ENCODE measurements at places on chromosomes 5 and 9.

GRCh38 chr9:99055384-99055783, 49.5 kb upstream of the TGFBR1 start:
- no peak for DNase-seq

DNA sequence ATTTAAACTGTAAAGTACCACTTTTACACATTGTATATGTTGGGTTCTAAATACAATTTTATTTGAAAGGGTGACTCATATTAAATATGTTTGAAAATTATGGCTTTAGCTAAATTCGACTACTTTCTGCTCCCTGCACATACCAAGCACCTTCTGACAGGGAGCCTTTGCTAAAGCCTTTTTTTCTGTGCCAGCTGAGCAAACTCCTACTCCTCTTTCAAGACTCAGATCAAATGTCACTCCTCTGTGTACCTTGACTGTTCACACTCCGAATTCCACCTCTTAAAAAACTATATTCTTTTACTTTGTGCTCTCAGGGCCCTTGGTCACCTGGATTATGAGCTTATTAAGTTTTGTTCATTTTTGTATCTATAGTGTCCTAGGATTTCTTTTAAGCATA, 6.5 kb upstream of the OXCT1 start:
- DNase-seq, result no peak

GRCh38 chr9:88530051-88530450, 4.9 kb upstream of the NXNL2 start:
- DNase-seq, result no peak

DNA sequence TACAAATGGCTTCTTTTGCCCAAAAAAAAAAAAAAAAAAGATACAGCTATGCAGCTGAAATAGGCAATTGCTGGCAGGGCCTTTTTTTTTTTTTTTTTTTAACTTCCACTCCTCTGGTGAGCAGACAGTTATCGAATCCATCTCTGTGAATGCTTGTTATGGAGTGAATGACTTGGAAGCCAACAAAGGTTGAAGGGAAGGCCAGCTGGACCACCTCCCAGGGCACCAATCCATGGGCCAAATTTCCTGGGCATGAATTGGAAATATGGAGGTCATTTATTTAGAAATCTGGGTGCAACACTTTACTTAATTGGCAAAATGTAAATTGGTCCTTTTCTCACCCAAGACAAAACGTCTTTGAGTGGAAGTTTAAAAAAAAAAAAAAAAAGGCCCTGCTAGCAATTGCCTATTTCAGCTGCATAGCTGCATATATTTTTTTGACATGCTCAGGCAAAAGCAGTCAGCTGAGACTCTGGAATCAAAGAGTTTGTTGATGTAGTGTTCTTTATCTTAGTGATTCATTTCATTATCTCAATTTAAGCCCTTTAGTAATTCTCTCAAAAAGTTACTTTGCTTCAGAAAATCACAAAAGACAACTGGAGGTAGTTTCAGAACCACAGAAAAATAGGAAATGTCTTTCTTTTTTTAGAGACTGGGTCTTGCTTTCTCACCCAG, 392.2 kb upstream of the KLF4 start:
- DNase-seq, result no peak

GRCh38 chr9:116058421-116058820, 95.2 kb upstream of the PAPPA start:
- DNase-seq, result no peak

- DNase-seq, result peak; percentile 67
Observed at GRCh38 chr5:175657593-175658271, at the start of gene HRH2. TSS of gene HRH2 (plus strand) at chr5:175658071. CDS start at chr5:175683234, 25,163 bp downstream.

DNA sequence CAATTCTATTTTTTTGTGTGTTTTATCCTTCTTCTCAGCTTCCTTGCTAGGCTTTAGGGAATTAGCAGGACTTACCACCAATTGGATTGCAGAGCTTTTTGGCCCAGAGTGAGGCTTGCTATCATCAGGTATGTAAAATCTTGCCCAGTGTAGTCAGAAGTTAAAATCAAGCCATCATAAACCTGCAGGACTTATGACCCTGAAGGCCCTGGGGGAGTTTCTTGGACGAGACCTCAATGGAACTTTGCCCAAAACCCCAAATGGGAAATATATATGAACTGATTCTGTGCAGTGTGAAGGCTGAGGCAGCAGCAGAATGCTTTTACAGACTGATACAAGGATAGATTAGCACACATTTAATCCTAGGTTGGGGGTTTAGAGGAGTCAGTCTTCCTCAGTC, 287.0 kb downstream of the SH3GL2 start:
- no peak for DNase-seq

GRCh38 chr5:68805444-68805843, 288.4 kb upstream of the SLC30A5 start:
- no peak for DNase-seq

- no peak for DNase-seq
Observed at GRCh38 chr5:32654427-32654826, 56.7 kb upstream of the NPR3 start.

GRCh38 chr9:133449760-133450159, 10.0 kb upstream of the CACFD1 start:
- no peak for DNase-seq

GRCh38 chr9:113898596-113898995, 22.5 kb downstream of the ZNF618 start:
- DNase-seq, result no peak

All from CD4-positive, alpha-beta T cell (primary cell).